ENCODE measurements at places on chromosomes 2 and 18.

- DNase-seq: peak; percentile 35
These were observed 851 bp downstream of the EIF2AK3 start for GRCh38 chr2:88626171-88627054.

DNA sequence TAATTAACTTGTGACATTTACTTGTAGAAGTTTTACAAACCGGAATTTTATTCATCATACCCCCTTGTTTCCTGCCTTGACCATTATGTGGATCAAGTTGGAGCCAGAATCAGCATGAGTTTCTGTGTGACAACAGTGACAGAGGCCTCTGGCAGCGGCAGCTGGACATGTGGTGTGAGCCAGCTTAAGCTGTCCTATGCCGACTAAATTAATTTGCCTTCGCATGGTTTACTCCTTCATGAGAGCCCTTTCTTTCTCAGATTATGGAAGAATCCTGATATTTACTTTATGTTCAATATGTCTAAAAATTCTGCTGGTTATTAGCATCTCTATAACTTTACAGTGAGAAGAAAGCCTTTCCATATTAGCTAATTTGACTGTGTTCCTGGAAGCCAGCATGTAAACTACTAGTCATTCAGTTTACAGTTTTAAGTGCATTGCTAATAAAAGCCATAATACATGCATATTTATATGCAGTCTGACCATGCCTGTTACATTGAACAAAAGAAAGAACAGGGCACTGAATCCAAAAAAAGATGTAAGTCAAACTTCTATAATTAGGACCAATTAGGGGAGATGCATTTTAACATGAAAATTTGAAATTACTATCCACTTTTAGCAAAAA, 495.8 kb upstream of the ACVR2A start:
- no peak for DNase-seq

GRCh38 chr2:65334714-65335113, 97.7 kb downstream of the SPRED2 start:
- no peak for DNase-seq

DNA sequence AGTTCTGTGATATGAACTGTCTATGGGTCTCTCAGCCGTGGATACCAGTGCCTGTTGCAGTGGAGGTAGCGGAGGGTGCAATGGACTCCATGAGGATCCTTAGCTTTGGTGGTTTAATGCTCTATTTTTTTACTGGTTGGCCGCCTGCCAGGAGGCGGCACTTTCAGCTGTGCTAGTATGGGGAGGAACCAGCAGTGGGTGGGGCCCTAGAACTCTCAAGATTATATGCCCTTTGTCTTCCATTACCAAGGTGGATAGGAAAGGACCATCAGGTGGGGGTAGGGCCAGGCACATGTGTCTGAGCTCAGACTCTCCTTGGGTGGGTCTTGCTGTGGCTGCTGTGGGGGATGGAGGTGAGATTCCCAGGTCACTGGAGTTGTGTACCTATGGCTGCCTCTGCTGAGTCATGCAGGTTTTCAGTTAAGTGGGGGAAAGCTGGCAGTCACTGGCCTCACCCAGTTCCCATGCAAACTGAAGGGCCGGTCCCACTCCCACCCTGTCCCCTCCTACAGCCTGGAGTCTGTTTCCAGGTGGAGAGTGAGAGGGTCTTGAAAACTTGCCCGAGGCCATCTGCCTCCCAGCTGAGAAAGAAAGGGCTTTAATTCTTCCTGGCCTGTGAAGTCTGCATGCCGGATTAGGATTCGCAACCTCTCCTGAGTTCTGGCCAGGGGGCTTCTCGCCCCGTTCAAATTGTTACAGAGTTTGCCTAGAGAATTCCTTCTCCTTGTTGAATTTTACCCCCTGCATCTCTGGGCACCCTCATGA, 14.5 kb downstream of the KCNS3 start:
- DNase-seq: peak; percentile 24

DNA sequence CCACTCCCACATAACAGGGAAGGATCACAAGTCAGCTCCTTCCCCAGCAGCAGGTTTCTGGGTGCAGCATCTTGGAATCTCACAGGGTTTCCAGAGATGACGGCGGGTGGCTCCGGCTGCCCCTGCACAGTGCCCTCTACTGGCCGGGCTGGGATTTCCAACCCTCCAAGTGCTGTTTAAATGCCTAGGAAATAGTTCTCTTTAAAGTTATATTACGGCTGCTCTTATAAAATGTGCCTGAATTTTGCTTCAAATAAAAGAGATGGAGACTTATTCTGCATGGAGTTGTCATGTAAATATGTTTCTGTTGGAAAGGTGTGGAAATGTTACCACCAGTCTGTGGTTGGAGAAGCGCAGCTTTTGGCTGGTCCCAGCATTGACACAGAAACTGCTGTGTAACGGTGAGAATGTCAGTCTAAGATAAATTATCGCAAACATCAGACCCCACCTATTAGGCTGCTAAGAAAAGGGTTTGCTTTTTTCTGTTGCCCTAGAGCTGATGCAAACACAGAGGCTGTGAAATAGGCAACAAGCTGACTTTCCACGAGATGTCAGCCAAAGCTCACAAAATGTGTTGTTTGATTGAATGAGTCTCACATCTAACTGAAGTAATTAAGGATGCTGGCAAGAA, 3.3 kb upstream of the HJURP start:
- peak; percentile 72 for DNase-seq

DNA sequence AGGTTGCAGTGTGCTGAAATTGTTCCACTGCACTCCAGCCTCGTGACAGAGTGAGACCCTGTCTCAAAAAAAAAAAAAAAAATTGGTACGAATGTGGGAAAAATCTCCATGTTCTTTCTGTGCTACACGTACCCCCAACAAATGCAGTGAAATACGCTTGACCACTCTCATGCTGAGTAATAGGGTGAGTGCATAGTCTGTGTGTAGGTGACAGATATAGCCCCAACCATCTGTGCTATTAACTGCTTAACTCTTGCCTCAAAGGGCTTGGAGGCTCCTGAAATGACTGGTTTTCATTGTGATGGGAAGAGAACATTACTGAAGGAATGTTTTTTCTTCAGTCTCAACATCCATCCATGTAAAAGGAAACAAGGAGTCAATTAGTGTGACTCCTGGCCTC, 15.7 kb downstream of the LYPD1 start:
- no peak for DNase-seq

DNA sequence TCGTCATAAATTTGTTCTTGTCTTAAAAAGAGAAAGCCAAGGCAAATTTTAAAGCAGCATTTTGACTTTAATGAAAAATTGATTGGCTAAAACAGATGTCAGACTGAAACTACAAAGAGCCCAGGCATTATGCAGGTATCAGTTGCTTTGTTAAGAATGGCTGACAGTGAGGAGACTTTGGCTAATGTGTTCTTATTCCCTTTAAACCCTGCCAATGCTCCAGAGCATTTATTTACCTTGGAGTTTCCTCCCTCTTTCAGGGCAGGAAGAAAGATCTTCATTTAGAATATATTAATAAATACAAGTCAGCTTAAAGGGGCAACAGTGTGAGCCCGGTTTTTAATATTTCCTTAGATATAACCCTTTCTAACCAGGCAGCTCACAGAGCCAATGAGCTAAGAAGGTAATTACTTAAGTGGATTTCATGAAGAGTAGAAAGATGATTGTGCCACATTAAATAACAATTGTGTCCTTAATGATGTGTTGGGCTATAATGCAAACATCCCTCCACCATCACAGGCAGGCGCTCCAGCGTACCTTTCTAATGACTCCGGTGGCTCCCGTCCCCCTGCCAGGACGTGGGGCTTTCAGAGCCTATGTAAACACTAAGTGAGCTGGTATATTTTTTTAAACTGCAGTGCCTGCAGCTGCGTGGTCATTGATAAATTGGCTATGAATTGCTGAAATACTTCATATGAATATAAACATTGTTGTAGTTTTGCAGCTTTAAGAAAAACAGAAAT, 349.4 kb upstream of the POU3F3 start:
- no peak for DNase-seq

DNA sequence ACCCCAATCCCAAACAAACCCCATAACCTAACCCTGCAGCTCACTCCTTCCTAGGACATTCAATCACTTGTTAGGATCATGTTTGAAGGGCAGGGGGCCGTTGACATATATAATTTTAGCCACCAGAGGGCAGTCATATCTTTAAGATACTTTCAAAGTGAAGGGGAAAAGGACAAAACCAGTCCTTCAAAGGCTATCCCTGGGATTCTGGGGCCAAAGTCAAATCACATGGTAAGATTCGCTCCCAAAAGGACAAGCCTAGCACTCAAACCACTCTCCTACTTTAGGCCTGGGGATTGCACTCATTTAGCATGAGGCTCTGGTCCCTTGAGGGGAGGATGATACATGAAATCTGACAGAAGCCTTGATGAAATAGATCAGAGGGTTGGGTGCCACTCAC, 44.6 kb downstream of the HAUS1 start:
- no peak for DNase-seq

DNA sequence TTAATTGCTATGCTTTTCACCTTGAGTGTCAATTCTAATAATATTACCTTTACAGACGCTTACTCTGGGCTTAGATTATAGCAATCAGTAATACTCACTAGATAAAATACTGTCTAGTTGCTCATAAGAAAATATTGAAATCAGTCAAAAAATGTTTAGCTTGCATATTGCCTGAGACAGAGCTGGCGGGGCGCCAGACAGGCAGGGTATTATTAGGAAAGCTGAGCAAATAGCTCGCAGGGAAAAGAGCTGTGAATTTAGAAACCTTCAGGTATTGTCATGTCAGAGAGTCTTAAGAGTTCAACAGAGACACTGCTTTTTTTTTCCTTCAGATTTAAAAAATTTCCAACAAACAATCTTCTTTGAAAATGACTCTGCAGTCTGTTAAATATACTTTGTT, 118.4 kb downstream of the MEIS1 start:
- DNase-seq: peak; percentile 11

DNA sequence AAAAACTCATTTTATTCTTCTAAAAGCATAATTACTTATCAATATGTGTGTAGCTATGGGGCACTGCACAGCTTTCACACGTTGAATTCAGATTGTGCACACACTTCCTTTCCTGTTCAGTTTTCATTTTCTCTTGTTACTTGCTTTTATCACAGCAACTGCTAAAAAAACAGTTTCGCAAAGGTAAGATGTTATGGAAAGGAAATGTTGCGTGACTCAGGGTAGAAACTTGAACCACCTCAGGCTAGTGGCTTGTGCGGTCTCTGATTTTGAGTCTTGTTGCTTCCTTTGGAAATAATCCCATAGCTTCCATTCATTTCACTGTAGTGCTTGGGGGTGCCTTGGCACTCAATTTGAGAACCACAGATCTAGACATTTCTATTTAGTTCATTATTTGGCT, 171.9 kb downstream of the FMNL2 start:
- DNase-seq: no peak

All from left colon (tissue), 2 donors.